ENCODE measurements at places on chromosomes 6 and 20.

GRCh38 chr6:11229655-11230046, 2.8 kb downstream of the NEDD9 start:
- DNase-seq = no peak

- DNase-seq = no peak
Measured at GRCh38 chr20:6680854-6681253, 86.6 kb upstream of the BMP2 start.

DNA sequence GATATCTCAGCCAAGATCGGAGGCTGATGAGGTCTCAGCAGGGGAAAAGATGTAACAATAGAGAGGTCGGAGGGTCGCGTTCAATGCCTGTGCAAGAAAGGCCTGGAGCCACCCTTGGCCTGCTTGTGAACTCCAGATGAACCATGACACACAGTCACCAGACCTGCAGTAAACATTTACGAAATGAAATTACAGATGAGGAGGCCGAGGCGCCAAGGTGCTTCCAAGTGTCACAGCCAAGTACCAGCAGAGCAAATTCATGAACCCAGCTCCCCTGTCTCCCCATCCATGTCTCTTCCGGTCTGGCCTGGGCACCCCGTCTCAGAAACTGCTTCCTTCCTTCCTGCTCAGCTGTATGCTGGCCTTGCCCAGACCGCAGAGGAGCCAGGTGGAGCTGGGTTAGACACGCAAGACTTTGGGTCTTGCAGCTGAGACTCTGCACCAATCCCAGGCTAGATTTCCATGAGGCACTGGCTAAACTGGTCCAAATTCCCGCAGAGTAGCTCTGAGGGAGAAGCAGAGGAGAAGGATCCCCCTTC, 48.1 kb downstream of the CHMP4B start:
- no peak for DNase-seq

- no peak for DNase-seq
Measured at GRCh38 chr20:10002866-10003265, 31.9 kb upstream of the ANKEF1 start.

DNA sequence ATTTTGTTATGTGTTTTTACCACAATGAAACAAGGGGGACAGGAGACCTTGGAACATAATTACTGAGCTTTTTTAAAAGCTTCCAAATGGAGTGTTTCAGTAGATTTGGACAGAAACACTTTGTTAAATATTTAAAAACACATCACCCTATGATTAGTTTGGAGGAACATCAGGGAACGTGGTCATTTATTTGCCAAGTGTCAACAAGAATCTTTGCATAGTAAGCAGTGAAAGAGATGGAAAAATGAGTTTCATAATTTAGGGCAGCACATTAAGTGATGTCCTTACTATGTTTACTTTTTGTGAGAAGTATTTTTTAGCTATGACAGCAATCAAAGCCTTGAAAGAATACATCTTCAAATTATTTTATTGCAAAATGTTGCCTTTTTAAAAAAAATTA, 82.6 kb downstream of the PROKR2 start:
- no peak for DNase-seq

- no peak for DNase-seq
Measured at GRCh38 chr20:8946036-8946940, 122.6 kb upstream of the PLCB4 start.

DNA sequence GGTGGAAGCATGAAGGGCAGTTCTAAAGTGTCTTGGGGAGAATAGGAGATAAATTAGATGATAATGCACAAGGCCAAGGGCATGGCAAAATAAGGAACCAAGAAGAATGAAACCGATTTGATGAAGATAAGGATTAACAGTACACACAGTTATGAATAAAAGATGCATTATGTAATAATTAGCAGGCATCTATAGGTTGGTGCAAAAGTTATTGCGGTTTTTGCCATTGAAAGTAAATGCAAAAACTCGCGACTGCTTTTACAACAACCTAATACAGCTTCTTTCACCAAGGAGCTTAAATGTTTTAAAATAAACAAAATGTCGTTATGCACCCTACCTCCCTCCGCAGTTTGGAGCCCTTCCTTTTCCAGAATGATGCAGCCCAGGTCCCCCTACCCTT, 29.0 kb downstream of the MAS1 start:
- no peak for DNase-seq

GRCh38 chr6:34390531-34391472, 1.7 kb downstream of the NUDT3 start:
- peak; percentile 9 for DNase-seq

- no peak for DNase-seq
Measured at GRCh38 chr20:35347011-35347410, 54.8 kb upstream of the FAM83C start.

DNA sequence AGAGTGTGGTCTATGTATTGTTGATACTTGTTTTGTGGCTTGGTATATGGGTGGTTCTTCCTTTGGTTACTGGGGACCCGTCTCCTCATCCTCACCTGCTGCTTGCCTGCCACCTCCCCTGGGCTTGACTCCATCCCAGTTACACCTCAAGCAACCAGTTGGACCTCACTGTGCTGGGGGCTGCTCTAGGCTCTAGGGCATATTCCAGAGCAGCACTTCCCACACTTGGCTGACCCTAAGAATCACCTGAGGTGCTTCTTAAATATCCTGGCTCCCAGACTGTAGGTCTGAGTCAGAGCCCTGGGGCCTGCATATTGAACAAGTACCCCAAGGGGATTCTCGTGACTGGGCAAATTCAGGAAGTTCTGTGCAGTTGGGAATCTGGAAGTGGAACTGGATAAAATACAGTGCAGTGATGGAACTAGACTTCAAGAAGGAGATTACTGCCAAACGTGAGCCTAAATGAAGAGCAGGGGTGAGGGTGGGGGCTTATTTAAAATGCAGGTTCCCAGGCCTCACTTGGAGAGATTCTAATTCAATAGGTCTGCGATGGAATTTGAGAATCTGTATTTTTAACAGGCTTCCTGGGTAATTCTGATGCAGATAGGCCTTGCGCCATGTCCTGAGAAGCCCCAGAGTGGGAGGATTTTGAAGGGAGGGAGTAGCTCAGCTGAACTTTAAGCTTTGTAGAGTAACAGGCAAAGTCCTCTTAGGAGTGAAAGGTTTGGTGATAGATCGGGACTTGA, 7.6 kb downstream of the SPATS1 start:
- no peak for DNase-seq

GRCh38 chr6:3718407-3718806, 33.1 kb downstream of the PXDC1 start:
- no peak for DNase-seq

DNA sequence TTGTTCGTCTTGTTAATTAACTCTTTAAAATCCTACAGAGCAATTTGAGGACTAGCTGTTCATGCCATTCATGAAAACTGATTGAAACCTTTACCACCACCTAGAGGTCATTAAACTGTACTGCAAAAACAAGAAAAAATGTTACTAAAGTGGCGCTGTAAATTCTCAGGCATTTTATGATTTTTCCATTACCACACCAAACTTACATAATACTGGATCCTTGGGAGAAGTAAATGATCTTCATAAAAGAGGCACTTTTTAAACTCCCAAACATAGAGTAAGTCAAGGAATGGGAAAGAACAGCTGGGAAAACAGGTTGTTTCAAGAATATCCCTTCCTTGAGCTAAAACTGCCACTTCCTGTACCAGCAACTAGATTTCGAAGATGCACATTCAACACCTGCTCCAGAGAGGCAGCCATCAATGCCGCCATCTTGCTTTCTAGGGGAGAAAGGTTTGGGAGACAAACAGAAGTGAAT, 54.3 kb downstream of the MYLIP start:
- peak; percentile 27 for DNase-seq

- no peak for DNase-seq
Measured at GRCh38 chr6:33817489-33817888, 13.7 kb upstream of the MLN start.

DNA sequence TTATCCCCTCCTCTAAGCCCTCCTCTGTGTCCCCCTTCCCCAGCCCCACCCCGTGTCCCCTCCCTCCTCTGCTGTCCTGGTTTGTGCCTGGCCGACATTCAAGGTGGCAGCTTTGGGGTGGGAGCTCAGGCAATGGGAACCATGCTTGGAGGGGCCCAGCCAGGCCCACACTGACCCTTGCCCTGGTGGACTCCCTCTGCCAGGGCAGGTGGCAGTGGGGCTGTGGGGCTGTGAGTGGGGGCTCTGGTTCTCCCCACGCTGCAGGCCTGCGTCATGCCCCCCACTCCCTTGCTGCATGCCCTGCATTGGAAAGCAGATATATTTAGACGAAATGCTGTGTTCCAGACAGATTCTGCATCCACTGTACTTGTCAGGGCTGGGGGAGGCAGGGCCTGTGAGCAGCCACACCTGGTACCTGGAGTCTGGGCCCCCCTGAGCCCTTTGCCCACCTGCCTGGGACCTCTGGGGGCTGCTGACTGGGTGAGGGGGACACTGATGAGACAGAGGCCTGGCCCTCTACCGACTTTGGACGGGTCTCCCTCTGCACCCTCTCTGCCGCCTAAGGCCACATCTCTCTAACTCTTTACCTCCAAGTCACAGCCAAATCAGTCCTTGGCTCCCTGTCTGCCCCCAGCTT, 14.2 kb downstream of the DLGAP4 start:
- DNase-seq = no peak

DNA sequence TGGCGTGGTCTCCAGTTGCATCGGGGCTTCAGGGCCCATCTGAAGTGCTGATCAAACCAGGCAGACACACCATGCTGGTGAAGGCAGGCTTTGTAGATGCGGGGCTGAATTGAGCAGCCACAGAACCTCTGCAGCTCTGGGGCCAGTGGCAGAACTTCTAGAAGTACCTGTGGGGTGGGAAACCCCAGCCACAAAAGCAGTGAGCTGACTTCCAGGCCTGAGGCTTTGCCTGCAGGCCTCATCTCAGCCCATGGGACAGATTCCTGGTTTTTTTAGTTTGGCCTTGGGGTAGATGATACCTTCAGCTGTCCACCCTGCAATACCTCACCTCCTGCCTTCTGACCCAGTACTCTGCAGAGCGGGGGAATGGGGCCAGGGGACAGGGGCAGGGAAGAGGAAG, 14.1 kb downstream of the C20orf173 start:
- no peak for DNase-seq

DNA sequence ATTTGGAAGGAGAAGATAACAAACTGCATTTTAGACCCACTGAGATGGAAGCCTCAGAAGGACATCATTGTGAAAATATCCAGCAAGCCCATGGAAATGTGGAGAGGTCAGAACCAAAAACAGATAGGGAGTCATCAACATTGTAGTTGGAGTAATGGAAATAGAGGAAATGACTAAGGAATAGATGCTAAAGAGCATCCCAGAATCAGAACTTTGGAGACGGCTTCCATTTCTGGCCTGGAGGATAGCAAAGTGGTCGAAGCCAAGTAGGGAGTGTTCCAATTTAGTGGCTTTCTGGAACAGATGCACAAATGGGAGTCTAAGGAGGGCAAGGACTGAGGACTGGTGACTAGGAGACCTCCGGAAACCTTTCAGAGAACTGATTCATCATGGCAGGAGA, 3.6 kb downstream of the BEND6 start:
- DNase-seq = no peak

- DNase-seq = no peak
Measured at GRCh38 chr6:165245287-165245686, 64.1 kb downstream of the C6orf118 start.

DNA sequence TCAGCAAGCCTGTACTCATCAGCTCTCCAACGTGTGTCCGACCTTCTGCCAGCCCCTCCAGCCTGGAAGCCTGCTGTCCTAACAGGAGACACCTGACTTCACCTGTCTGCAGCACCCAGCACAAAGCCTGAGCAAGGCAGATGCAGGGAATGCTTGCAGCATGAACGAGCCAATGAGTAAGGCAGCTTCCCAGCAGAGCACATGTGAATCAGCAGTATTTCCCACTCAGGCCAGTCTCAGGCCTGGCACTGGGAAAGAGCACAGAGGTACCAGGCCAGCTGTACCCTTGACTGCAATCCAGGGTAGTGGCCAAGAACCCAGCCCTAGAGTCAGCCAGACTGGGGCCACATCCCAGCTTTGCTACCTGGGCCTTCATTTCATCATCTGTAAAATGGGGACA, 120.8 kb downstream of the MAFB start:
- no peak for DNase-seq

DNA sequence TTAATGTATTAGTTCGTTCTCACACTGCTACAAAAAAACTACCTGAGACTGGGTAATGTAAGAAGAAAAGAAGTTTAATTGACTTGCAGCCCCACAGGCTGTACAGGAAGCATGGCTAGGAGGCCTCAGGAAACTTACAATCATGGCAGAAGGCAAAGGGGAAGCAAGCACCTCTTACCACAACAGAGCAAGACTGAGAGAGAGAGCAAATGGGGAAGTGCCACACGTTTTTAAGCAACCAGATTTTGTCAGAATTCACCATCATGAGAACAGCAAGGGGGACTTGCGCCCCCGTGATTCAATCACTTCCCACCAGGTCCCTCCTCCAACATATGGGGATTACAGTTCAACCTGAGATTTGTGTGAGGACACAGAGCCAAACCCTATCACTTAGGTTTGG, 70.8 kb upstream of the SRSF6 start:
- no peak for DNase-seq

- peak; percentile 15 for DNase-seq
Measured at GRCh38 chr20:36408219-36408618, 102.1 kb downstream of the DLGAP4 start.

GRCh38 chr20:6473197-6473596, 294.3 kb upstream of the BMP2 start:
- no peak for DNase-seq

DNA sequence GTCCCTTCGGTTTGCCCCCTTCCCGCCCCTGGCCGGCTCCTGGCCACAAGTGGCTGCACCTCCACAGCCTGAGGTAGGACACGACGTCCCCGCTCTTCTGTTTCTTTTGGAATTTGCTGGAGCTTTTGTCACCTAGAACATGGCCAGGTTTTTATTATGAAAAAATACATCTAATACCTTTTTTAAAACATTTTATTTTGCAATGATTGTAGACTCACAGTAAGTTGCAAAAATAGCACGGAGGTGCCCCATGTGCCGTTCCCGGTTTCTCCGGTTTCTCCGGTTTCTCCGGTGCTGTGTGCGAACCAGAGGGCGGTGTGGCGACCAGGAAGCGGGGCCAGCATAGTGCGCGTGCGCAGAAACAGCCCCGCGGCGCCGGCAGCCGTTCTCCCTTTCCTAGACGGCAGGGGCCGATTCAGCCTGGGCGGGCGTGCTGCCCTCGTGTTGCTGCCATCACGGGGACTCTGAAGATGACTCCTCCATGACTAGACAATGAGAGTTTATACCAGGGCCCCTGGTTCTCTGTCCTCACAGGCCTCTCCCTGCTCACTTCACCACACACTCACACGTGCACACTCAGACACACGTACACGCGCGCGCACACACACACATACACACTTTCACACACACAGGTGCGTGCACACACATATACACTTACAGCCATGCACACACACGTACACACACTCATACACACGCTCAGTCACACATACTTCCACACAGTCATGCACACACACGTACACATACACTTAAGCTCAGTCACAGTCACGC, 102.1 kb downstream of the TMEM242 start:
- DNase-seq = peak; percentile 70

DNA sequence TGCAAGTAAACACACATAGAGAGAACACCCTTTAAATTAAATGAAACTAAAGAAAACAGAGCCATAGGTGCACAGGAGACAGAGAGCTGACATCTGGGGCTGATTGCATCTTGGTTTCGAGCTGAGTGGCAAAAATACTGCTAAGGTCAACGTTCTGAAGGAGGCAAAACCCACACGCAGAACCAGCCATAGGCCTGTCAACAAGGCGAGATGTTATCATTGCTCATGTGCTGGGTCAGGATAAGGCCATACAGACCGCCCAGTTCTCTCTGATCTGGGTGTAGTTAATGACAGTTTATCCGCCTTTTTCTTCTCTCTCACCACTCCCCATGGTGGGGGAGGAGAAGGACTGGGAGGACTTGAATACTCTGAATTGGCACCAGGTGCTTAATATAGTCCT, 4.5 kb upstream of the FAM110A start:
- DNase-seq = no peak
